Renal pelvis (tissue), 12 donors: ENCODE measurements at places on chromosomes 4 and X. TPM values are rescaled to one million over a fixed set of nuclear protein-coding genes. Genes with fewer than 3 reads are reported as not detected.
A peak's percentile ranks its signal among the peaks of the same experiment; 100 is the strongest.

BRS3 gene
- polyA plus RNA-seq, result 0.07 TPM

COL25A1 gene
- polyA plus RNA-seq, result 13.6 TPM

FGF5 gene
- polyA plus RNA-seq, result 0.01 TPM

DNA sequence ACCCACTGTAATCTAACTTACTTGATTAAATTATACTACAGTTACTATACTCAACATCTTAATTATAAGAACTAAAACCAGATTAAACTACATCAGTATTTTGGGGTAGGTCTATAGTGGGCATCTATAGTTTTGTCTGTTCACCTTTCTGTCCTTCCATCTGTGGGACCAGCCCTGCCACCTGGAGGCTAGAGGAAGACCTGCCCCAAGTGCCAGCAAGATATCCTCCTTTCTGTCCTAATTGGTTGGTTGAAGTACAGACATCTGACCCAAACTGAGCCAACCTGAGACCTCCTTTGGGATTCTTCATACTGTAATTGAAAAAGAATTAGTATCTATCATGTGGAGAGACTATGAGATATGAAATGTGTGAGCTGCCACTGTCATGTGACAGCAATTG lies 172.2 kb upstream of the TLL1 start:
- DNase-seq, result no peak

DNA sequence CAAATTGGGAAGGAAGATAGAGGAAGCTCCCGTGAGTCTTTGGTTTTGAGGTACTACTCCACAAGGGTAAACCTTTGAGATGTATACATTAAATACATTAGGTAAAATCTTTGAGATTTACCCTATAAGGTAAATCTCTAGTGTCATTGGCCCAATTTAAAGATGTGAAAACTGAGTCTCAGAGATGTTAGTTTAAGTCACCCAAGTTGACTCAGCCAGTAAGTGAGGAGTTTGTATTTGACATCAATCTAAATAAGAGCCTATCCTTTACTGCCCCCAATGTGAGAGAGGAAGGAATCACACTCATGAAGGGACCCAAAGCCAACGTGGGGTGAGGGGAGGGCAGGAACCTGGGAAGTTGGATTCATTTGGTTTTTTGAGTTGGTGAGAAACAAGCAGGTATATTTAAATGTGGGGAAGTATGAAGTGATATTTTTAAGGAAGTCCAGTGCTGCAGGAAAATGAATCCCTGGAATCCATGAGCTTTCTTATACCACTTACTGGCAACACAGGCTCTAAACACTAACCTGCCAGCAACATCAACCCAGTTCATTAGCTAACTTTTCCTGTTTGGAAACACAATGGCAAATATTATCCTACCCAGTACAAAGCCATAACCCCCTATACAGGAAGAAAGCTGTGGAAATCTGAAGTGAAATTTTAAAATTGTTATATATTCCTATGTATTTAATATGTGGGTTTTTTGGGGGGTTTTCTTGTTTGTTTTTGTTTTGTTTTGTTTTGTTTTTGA lies 55.3 kb downstream of the PALLD start:
- DNase-seq, result no peak

DNA sequence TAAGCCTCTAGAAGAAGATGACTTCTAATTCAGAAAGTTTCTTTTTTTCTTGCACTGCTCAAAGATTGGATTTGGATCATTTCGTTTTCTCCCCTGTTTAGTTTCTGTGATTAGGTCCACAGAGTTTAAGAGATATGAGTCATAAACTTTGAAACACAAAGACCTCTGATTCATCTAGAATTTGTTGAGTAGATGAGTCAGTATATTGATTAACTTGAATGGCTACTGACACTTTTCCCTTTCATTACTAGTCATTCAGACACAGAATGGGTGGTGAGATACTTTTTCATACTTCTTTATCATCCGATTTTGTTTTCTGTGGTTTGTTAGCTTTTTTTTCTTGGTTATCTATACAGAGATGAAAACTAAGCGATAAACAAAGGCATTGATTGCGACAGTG lies 34.1 kb upstream of the AFF2 start:
- no peak for DNase-seq

GRCh38 chr4:14446311-14446710 lies 556.0 kb upstream of the CPEB2 start:
- no peak for DNase-seq

DNA sequence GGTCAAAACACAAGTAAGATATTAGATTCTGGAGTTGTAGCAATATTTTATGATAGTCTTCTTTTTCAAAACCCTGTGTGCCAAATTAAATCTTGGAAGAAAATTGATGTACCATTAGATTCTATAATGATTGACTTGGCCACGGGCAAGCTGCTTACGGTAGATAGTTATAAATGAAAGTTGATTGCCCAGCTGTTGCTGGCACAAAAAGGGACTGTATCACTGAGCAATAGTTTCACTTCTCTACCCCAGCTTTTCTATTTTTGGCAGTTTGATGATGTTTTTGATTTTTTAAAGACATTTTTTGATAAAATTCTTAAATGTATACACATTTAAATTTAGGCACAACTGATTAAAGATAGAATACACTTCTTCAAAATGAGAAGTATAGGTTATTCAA lies 333.3 kb downstream of the TRAM1L1 start:
- DNase-seq, result no peak

DNA sequence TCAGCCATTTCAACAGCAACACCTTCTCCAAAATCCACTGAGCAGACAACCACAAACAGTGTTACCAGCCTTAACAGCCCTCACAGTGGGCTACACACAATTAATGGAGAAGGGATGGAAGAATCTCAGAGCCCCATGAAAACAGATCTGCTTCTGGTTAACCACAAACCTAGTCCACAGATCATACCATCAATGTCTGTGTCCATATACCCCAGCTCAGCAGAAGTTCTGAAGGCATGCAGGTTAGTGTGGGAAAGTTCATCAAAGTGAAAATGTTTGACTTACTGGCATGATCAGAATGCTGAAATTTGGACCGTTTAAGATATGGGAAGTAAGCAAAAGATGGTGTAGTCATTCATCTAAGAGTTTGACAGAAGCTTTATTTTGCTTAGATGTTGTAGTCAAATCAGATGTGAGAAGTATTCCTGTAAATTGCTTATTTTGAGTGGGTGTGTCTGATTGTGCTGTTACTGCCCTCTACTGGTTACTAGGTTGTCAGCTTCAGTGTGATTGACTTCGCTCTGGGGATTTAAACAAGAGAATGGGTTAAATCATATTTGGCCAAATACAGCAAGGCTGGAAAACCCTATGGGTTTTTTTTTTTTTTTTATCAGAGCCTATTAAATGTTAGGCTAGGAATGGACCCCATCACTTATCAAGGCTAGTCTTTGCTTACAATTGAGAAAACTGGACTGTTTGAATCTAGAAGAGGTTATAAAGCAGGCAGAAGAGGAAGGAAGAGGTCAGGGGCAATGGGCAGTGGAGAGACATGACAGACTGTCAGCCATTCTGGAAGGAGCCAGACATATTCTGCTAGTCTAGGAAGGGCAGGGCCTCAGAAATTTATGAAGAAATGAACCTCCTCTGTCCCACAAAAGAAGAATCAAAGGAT lies 130.3 kb downstream of the DIPK2B start:
- DNase-seq, result peak; percentile 31

DNA sequence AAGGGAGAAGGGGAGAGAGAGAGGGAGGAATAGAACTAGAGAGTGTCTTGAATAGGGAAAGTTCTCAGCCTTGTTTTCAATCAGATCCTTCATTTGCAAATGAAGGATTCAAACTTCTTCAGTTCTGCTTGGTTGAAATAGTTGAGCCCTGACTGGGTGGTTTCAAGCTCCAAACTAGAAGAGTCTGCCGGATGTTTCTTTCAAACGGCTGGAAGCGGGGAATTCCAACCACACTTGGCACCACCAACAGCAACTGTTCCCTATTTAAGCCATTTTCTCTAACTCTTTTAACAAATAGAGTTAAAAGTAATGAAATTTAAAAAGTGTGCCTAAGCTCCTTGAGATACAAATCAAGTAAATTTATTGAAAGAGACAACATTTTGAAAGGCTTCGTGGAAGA lies 67.5 kb upstream of the DDX60 start:
- no peak for DNase-seq
